Inflammatory macrophage (primary cell): ENCODE measurements at places on chromosomes 2 and 18.

DNA sequence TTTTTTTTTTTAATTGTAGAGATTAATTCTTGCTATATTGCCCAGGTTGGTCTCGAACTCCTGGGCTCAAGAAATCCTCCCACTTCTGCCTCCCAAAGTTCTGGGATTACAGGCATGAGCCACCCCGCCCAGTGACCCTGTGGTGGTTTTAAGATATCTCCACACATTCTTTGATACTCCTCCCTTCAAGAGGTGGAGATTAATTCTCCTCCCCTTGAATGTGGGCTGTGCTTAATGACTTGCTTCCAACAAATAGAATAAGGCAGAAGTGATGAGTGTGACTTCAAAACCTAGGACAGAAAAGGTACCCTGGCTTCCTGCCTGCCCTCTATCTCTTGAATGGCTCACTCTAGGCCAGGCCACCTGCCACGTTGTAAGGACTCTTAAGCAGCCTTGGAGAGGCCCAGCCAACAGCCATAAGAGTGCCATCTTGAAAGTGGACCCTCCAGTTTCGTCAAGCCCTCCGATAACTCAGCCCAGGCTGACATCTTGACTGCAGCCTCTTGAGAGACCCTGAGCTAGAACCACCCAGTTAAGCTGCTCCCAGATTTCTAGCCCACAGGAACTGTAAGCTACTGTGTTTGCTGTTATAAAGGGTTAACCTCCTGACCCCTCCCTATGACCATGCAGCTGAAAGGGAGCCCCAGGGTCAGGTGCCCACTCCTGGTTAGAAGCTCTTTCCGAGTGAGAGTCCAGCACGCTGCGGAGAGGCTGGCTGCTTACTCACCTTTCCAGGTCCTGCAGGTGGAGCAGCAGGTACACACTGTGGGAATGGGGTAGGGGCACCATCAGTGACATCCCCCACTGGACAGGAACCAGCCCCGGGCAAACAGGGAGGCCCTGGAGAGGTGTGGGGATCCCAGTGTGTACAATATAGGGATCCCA is 27.6 kb downstream of the MRPL35 start:
- DNase-seq, result no peak

- peak; percentile 20 for DNase-seq
These were observed 35.8 kb downstream of the ST3GAL5 start for GRCh38 chr2:85852937-85853498.

DNA sequence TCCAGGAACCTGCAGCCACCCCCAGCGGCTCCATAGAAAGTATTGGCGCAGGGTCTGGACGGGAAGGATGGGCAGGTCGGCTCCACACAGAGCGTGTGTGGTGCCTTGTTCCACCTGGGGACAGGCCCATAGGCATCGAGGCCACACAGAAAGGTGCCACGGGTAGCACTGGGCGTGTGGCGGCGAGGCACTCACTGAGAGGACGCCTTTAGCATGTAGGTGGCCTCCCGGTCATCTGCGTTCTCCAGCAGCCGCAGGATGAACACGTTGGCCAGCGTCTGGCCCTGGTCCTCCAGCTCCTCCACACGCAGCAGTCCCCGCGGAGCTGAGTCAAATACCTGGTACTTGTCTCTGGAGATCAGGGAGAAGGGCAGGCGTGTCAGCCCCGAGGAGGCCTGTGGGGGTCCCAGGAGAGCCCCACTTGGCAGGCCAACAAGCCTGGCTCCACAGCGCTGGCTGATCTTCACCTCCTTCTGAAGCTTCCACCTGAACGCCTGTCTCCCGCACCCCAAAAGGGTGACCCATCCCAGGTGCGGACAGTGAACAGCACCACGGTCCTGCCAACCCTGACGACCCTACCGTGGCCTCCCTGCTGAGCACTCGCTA is 13.2 kb downstream of the SNORC start:
- DNase-seq, result no peak

DNA sequence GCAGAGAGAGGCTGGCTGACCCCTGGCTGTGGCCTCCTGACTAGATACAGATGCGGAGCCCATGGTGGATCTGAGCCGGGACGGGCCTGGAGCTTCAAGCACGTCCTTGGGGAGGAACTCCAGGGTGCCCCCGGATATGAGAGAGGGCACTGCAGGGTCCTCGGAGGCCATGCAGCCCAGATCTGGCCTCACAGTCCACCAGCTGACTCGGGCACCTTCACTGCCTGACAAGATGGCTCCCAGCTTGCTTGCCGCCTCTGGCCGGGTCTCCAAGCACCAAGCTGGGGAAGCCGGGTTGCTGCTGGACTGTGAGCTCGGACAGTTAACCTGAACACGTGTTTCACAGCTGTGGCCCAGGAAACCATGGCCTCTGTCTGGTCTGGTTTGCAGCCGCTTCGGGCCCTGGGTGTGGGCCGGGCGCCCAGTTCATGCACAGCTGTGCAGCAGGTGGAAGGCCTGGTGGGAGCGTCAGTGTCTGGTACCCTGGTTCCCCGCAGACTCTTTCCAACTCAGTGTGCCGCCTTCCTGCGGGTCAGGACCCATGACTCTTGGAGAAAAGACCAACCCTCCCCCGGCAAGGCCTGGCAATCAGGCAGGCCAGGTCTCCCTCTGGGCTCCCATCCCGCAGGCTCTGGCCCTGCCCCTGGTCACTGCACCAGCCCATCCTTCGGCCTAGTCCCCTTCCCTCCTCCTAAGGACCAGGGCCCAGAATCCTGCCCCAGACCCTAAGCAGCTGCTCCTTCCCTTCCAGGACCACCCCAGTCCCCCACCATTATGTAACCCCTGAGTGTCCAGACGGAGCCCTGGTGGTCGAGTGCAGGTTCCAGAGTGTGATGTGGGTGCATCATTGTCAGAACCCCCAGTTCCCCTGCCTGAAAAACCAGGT is 74.6 kb upstream of the OTOS start:
- DNase-seq, result no peak

GRCh38 chr18:3044931-3045698 is 32.2 kb upstream of the LPIN2 start:
- DNase-seq, result peak; percentile 52

GRCh38 chr2:29789911-29790485 is 131.4 kb downstream of the ALK start:
- no peak for DNase-seq

DNA sequence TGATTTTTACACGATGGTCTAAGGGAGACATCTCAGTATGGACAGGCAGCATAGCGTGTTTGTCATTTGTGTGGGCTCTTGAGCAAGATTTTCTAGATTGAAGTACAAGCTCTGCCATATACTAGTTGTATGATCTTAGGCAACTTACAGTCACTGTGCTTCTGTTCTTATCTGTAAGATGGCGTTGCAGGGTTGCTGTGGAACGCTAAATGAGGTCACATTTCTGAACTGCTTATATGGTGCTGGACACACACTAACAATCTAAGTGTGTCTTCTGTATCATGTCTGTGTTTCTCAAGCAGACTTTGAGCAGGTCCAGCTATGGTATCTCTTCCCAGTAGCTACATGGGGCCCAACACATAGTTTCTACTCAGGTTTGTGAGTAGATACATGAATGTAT is 29.2 kb downstream of the PARD3B start:
- no peak for DNase-seq

DNA sequence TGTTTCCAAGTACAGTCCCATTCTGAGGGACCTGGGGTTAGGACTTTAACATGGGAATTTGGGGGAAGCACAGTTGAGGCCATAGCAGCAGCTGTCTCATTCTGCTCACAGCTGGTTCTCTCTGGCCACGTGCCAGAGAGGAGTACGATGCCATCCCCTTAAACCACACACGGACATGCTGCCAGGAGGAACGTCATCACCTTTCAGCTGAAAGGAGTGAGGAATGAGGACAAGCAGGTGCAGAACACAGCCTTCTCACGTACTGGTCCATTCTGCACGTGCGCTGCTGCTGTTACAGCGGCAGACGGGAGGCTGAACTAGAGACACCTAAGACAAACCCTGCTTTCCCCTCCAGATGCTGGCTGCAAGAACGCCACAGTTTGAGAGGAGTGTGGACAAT is 33.5 kb downstream of the ODC1 start:
- no peak for DNase-seq

GRCh38 chr2:109126501-109126860 is 2.5 kb upstream of the SH3RF3 start:
- peak; percentile 59 for DNase-seq

GRCh38 chr2:55672630-55673029 is 21.0 kb downstream of the PNPT1 start:
- DNase-seq, result no peak

- DNase-seq, result no peak
These were observed 81.5 kb downstream of the MAPRE2 start for GRCh38 chr18:35122586-35123224.

GRCh38 chr2:98298683-98299164 is 47.5 kb upstream of the CNGA3 start:
- DNase-seq, result no peak

- DNase-seq, result no peak
These were observed 240.9 kb upstream of the ZNF521 start for GRCh38 chr18:25592804-25593360.

DNA sequence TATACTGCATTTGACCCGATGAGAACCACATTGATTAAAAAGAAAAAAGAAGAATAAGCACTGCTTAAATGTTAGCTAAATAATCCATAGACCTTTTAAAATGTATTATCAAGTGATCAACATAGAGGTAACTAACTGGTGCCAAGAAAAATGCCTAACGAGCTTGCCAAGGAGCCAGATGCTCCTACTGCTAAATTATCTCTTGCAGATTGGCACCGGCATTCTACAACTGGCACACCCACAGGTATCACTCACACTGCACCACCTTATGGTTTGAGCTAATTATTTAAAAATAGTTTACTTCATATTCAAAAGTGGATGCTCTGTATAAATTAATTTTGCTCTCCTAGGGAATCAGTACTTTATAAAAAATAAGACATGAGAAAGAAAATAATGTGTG is 341.6 kb upstream of the CDH7 start:
- no peak for DNase-seq
